ENCODE measurements at places on chromosomes 5 and 9.

- DNase-seq = no peak
These were observed 10.0 kb upstream of the RETREG1 start for GRCh38 chr5:16626696-16627264.

GRCh38 chr5:120405286-120405864, 58.7 kb upstream of the PRR16 start:
- no peak for DNase-seq

DNA sequence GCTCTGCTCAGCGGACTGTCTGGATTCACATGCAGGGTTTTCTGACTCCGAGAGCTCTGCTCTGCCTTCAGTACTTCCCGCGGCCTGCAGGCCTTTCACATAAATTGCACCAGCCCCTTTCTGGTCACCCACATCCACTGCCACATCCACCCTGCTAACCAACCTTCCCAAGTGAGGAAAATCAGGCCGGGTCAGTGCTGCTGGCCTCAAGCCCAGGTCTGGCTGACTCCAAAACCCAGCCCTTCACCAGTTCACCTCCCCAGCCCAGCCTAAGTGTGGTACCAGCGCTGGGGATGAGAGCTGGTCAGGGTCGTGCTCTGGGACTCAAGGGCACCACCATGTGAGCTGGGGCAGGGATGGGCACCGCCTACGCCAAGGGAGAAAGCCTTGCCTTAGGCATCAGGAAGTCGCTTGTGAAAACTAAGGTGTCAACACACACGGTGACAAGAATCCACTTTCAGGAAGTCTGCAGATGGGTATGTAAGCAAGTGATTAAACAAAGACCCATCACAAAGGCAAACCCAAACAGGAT, 12.3 kb downstream of the LMAN2 start:
- no peak for DNase-seq

- DNase-seq = no peak
These were observed 43.1 kb upstream of the CKMT2 start for GRCh38 chr5:81189875-81190498.

- no peak for DNase-seq
These were observed 81.0 kb downstream of the ESM1 start for GRCh38 chr5:54904425-54904824.

DNA sequence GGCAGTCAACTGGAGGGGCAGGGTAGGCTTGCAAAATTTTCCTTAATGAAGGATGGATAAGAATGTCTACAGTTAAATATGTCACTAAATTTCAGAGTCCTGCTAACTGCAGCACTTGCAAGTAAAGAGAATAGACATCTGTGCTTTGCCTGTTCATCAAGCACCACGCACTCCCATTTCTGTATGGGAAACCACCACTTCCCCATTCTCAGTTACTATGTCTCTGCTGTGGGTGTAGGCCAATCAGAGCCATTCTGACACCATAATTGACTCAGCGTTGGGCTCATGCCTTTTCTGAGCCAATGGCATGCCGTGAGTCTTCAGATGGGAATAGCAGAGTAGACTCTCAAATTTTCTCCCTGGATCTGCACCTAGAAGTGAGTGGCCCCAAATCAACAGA, 247.5 kb downstream of the GABRB2 start:
- no peak for DNase-seq

DNA sequence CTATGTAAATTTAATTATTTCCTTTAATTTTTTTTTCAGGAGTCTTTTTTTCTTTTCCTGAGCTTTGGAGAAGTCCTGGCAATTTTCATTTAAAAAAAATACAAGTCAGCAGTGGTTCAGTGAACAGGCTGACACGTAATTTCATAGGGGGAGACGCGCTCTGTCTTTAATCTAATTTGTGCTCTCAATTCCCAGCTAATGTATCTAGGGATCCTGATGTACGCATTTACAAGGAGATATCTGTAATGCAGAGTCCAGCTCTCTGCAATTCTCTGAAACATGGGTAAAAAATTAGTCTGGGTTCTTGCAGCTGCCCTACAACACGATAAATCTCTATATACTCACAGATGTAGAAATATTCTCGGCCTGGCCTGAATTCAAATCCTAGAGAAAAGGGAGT, 243.9 kb downstream of the EFNA5 start:
- no peak for DNase-seq

DNA sequence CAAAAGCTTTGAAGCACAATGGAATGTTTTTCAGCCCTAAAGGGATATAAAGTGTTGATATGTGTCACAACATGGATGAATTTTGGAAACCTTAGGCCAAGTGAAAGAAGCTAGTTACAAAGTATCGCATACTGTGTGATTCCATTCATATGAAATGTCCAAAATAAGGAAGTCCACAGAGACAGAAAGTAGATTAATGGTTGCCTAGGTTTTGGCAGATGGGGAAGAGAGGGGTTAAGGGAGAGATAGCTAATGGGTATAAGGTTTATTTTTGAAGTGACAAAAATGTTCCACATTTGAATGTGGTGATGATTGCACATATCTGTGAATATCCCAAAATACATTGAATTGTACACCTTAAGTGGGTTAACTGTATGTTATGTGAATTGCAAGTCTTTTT, 57.5 kb upstream of the MCCC2 start:
- no peak for DNase-seq

DNA sequence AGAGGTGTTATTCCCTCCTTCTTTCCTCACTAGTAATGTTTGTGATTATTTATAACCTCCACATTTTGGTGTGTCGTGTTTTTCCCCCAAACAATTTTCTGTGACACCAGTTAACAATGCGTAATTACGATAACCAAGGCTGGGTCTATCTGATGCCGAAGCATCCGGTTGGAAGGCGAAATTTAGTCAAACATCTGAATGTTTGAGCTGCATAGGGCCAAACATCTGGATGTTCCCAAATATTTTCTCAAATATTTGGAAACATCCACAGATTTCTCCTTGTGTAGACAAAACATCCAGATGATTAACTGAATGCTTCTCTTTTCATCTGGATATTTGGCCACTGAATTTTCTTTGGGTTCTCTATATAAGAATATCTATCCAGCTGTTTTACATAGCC, 371.7 kb downstream of the NFIB start:
- DNase-seq = no peak

- no peak for DNase-seq
These were observed 6.5 kb downstream of the SLC35A4 start for GRCh38 chr5:140571105-140571504.

- DNase-seq = no peak
These were observed 23.1 kb downstream of the ADRB2 start for GRCh38 chr5:148849461-148849860.

DNA sequence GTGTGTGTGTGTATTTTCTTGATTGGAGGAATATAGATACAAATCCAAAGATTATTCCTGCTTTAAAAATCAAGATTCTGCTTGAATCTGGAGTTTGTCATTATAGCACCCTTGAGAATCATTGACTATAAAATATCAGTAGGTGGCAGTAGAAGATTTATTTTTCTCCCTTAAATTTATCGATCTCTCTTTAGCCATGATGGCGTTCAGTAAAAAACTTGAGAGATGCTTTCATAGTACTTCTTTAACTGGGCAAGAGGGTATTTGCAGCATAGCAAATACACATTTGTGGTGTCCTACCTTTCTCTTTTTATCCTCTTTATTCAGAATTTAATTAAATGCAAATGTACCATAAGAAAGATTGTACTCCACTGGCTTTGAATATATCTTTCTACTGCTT, 307.7 kb downstream of the ADGRV1 start:
- DNase-seq = no peak

GRCh38 chr9:35404865-35405264, 85.0 kb upstream of the RUSC2 start:
- DNase-seq = no peak

DNA sequence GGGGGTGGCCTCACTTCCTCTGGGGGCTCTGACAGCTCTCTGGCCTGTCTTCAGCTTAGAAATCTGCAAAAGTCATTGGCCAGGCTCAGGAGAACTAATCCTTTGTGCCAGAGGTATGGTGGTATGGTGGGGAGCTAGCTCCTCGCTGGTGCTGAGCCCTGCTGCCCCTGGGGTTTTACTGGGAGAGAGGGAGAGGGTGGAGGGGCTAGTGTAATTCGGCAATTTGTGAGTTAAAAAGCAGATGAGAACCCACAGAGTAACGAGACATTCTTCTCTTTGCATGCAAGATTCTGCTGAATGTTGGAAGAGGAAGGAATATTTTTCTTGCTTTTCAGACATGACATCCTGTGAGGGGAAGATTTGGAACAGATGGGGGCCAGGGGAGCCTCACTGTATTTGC, 65.5 kb upstream of the SPRY4 start:
- DNase-seq = no peak

DNA sequence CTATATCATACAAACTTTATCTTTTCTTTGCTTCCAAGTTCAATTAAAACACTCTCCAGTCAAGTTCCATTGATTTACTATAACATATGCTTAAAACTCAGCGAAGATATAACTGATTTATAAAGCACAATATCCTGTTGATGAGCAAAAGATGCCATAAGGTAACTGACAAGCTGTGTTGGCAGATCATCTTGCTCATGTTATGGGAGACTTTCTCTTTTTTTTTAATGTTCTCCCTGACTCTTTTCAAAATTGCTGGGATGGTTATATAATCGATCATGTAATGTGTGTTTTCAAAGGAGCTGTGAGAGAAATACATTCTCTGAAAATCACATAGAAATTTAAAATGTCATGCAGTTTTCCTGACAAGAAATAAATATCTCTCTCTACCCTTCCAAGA, 293.5 kb downstream of the MED10 start:
- DNase-seq = no peak

DNA sequence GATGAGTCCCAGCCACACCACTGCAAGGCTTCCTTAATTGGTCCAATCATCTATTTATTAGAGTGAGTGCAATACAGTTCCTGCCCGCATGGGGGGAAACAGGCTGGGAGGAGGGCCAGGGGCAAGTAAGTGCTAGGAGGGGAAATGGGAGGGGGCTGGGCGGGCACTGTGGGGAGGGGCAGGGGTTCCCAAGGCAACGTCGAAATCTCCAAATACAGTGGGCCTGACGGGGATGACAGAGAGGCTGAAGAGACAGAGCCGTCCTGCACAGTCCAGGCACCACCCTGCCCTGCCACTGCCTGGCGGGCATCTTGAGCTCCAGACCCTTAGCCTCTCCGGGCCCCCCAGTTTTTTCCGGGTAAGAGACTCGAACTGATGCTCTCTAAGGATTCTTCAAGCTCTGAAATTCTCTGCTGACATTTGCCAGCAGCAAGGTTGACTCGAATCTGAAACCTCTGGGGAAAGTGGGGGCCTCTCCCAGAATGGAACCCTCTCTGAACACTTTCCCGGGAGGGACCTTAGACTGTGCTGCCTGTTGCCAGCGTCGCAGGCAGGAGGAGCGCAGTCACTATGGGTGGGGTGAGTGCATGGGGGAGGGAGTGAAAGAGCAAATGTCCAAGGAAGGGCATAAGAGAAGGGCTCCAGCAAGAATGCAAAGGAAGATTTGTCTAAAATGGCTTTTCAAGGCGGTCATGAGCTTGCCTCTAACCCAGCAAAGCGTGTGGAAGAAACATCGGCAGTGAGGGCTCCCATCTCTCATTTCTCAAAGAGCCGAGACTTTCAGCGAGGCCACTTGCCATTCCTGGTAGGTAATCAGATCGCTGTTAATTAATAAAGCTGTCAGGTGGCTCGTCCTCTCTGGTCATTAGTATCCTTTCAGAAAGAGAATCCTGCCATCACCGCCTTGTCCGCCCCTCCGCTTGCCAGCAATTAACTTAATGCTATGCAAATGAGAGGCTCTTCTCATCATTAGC, 99.0 kb downstream of the GTF3C4 start:
- peak; percentile 62 for DNase-seq

GRCh38 chr5:151580858-151581257, 10.3 kb downstream of the FAT2 start:
- no peak for DNase-seq

DNA sequence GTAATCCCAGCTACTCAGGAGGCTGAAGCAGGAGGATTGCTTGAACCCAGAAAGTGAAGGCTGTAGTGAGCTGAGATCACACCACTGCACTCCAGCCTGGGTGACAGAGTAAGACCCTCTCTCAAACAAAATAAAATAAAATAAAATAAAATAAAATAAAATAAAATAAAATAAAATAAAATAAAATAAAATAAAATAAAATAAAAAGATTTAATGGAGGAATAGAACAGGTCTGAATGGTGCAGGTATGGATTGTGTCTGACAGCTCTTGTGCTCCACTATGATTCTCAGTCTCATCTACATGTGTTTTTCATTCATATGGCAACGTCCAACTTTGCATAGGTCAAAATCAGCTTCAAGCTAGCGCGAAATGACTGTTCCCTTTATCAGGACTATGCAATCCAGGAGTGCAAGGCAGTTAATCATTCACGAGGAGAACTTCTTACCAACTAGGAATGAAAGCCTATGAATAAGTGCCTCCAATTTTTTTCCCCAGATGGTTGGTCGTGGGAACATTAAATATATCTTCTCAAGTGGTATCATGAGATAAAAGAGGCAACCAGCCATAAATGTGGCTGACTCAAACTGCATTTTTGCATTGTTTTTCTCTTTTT, 1392.3 kb upstream of the CDH9 start:
- DNase-seq = no peak

GRCh38 chr9:38380230-38380871, 12.2 kb upstream of the ALDH1B1 start:
- no peak for DNase-seq

DNA sequence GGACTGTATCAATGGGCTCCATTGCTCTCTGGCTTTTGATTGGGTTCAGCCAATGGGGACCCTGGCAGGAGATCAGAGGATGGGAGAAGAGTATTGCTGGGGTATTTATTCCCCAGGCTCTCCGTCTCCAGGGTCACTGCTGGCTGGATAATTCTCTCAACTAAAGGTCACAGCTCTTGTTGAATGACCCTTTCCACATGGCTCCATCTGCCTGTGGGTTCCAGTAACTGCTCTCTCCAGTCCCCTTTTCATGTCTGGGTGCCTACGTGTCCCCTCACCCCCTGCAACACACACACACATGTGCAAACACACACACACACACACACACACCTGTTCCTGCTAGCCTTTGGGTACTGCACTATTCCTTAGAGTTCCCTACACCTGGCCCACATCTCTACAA, 53.9 kb upstream of the RIC1 start:
- DNase-seq = no peak

GRCh38 chr5:105617436-105618215, 2053.1 kb downstream of the EFNA5 start:
- DNase-seq = no peak

DNA sequence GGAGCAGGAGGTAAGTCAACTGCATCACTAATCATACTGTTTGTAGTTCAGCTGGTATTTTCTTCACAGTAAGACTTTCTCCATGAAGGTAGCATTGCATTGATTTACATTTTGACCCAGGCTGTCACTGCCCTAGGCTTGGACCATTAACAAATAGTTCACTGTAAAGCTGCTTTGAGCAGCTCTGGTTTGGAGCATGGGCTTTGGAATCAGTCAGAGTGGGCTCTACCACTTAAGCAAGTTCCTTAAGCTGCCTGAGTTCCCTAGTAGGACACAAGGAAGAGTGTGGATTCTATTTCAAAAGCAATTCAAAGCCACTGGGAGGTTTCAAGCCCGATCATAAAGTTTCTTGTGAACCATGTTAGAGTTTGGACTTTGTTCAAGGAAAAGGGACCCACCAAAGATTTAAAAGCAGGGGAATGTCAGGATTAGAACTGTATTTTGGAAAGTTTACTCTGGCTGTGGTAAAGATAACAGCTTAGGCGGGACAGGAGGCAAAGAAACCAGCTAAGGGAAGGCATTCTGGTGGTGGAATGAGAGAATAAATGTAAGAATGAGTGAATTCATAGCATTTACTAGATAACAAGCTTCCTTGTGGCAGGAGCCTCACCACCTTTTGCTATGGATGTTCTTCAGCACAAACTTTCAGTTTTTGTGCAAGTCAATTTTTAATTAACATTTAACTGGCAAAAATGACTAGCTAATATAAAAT, 12.3 kb upstream of the PANK3 start:
- no peak for DNase-seq

Data from stimulated activated naive CD4-positive, alpha-beta T cell treated with Interleukin-2 at 50 U/mL for 16 hours (primary cell).